CD4-positive, alpha-beta T cell treated with Interleukin-17A for 4 hours (primary cell): ENCODE measurements at places on chromosomes 3 and 15.

DNA sequence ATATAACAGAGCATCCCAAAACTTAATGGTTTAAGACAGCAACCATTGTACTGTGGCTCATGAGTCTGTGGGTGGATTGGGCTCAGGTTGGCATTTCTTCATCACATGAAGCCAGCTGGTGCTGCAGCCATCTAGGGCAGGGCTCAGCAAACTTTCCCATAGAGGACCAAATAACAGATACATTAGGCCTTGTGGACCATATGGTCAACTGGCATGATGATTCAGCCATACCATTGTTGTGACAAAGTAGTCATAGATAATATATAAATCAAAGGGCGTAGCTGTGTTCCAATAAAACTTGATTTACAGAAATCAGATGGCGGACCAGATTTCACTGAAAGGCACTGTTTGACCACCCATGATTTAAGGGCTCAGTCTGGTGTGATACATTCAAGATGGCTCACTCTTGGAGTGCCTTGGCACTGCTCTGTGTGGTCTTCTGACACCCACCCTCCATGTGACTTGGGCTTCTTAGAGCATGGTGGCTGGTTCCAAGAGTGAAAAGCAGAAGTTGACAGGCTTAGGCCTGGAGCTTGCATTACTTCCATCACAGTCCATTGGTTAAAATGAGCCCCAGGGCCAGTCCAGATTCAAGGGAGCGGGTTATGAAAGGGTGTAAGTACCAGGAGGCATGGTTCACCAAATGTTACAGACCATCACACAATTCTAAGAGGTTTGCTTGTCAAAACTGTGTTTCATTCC lies 40.8 kb upstream of the BHLHE40 start:
- no peak for DNase-seq

- DNase-seq, result no peak
These were observed 78.4 kb upstream of the RASGRF1 start for GRCh38 chr15:79168922-79169456.

GRCh38 chr3:175457301-175457700 lies 598.2 kb downstream of the NAALADL2 start:
- DNase-seq, result no peak

GRCh38 chr15:92468991-92469390 lies 75.3 kb downstream of the ST8SIA2 start:
- DNase-seq, result no peak

DNA sequence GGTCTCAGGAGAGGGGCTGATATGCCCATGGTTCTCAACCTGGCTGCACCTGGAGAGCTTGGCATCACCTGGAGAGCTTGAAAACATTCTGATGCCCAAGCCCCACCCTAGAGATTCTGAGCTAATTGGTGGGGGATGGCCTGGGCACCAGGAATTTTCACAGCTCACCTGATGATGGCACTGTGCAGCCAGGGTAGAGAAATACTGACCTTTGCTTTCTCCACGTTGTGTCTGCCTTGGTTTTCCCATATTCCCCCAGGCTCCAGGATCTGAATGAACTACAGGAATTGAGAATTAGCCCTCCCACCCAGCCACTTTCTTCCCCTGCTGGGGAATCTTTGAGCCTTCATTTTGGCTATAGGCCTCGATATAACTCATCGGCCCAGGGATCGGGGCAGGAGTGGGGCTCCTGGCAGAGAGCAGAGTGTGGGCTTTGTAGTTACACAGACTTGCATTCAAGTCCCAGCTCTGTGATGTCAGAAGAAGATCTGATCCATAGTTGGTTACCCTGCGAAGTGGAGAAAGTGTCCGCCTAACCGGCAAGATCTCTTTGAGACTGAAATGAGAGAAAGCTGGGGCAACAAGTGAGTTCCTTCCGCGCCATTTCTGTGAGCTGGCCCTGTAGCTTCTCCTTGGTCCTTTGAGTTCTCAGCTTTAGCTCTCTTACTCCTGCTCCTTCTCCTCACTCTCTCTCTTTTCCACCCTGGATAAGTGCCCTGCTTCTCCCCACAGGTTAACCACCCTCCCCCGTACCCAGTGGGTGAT lies 33.1 kb upstream of the UBE2Q2 start:
- peak; percentile 44 for DNase-seq

DNA sequence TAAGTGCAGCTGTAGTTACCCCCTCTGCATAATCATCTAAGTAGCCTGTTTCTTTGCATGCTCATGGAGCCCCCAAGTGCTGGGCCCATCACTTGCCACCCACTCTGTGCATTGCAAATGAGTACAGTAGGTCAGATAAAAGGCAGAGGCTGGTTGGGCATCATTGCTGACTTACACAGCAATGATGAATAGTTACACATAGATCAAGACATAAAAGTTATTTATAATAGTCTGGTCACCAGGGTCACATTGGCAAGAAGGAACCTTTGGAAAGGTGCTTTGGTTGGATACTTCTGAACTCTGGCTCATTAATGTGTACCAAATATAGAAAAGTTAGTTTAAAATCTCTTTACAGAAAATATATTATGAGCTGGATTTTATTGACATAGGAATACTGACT lies 111.6 kb downstream of the MITF start:
- DNase-seq, result no peak

DNA sequence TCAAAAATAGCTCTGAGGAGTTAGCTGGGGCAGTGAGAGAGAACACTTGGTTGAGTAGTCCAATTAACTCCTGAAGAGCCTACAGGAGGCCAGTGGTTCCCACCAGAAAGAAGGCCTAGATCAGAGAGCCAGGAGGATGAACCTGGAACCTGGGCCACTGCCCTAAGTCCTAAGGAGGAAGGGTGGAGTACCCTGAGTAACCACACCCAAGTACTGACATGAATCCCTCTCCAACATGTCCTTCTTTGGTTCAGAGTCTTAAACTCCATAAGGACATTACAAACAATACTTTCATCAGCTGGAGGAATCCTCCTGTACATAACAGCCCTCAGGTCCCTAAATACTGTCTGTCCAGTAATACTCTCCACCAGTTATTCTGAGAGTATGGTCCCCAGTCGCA lies 25.6 kb upstream of the C3orf62 start:
- no peak for DNase-seq

GRCh38 chr3:16373341-16373946 lies 108.4 kb downstream of the OXNAD1 start:
- DNase-seq, result no peak

GRCh38 chr15:70770863-70771262 lies 7.5 kb upstream of the UACA start:
- DNase-seq, result no peak

GRCh38 chr15:80904998-80905397 lies 84.6 kb downstream of the MESD start:
- DNase-seq, result no peak

DNA sequence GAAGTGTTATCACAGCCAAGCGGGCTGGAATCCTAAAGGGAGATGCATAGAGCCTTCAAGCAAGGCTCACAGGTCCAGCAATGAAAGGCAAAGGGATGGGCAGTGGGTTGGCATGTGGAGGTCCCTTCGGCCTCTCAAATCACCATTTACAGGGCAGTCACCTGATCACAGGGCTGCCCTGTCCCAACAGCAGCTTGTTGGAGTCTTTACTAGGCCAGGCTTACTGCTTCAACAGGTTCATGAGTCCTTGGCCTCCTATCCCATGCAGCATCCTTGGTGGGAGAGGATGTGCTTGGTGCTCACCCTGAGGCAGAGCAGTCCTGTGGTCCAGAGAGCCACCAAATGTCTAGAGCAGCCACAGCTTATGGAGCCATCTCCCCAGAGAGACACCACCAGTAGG lies 24.2 kb upstream of the SKOR1 start:
- no peak for DNase-seq

- DNase-seq, result no peak
These were observed 117.2 kb upstream of the PLXNA1 start for GRCh38 chr3:126865736-126866135.

- no peak for DNase-seq
These were observed 336.5 kb downstream of the PTPRG start for GRCh38 chr3:61897848-61898247.

DNA sequence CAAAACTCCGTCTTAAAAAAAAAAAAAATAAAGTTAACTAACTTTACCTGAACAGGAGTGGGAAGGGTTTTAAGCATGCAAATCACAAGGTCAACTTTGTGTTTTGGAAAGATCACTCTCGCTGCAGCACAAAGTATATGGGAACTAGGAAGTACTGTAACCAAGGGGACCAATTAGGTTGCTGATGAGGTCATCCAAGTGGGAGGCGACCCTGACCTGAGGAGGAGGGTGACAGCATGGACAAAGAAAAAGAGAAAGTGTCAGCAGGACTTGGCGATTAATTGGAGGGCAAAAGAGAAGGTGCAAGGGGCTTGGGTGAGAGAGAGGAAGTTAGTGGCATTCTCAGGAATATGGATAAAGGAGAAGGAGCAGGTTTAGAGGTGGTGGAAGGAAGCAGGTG lies 89.5 kb upstream of the ZBED2 start:
- DNase-seq, result no peak
